ENCODE measurements at places on chromosomes 16 and 17.

- no peak for DNase-seq
Observed at GRCh38 chr17:8823279-8823678, 24.1 kb upstream of the MFSD6L start.

DNA sequence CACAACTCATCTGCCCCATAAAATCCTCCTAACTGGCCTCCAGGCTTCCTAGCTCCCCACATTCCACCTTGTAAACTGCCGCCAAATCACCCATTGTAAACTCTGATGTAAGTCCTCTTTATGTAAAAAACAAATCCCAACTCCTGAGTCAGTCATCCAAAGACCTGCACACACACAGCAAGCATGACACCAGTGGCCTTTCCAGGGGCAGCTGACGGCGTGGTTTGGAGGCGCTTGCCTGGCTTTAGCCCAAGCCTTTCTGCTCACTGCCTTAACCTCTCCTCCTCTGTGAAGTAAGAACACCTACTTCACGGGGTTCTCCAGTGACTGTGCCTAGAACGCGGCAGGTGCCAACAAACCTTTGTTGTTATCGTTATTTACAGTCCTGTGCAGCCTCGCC, 14.0 kb downstream of the UBE2O start:
- no peak for DNase-seq

- no peak for DNase-seq
Observed at GRCh38 chr17:15237106-15237425, 28.1 kb downstream of the PMP22 start.

DNA sequence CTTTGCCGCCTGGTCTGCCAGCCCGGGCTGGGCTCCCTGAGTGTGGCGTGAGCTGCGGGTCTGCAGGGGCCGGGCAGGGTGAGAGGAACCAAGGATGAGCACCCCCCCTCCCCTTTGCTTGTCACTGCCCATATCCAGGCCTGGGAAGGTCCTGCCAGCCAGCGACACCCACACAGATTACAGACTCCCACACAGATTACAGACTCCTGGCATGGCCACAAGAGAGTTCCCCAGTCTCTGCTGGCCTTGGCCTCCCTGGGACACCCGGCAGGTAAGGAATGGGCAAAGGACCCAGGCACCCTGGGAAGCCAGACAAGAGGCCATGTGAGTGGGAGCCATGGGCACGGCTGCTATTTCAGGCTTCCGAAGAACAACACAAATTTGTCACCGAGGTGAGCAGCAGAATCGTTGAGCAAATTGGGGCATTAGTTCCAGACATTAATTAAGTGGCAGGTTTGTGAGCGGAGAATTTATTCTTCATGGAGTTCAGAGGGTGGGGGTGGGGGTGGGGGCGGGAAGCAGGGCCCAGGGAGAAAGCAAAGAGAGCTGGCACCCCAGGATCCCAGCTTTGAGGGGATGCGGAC, 41.4 kb downstream of the SRCIN1 start:
- DNase-seq: no peak

GRCh38 chr16:48125888-48126287, 29.9 kb downstream of the ABCC12 start:
- no peak for DNase-seq

DNA sequence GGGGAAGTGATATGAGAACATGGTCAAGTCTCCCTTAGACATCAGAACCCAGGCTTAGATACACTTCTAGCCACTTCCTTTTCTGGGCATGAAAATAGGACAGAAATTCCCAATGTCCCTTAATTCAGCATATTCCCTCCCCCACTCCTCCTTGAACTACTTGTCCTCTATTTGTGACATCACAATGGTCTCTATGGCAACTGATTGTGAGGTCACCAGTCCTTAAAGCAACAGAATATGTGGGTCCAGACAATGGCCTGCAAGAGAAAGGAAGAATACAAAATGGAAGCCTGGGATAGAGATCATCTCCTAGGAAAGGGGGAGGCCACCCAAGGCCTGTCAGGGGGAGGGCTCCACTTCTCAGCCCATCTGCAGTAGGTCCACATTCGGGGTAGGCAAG, 6.7 kb upstream of the SEZ6 start:
- DNase-seq: no peak

All from fibroblast of villous mesenchyme (primary cell).